Cerebellar nuclear complex (tissue), 1 donor: ENCODE measurements at places on chromosomes 7 and 10.

DNA sequence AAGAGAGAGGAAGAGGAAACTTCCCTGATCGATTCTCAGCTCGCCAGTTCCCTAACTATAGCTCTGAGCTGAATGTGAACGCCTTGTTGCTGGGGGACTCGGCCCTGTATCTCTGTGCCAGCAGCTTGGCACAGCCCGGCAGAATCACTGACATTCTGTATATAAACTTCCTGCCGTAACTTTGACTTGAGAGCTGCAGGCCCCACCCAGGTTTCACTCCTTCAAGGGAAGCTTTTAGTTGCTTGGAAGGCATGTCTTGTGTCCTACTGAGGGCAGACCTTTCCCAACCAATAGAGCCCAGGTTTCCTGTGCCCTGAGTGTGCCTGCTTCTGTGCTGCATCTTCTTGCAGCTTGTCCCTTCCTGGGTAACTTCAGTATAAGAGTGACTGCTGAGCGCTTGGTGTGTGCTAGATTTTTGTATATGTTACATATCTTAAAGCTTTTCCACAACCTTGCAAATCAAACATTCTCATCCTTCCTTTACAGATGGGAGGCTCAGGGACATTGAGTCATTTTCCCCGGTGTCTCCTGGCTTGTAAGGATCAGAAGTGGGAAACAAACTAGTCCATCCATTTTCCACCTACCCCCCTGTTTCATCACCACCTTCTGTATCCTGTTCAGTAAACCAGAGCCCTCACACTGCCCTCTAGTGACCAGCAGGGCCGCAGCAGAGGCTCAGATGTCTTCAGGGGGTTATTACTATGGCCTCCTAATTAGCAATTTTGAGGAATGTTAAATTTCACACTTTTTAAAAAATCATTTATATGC, 225.2 kb upstream of the PRSS58 start:
- no peak for DNase-seq

- no peak for DNase-seq
Measured at GRCh38 chr10:102185811-102186527, 33.8 kb downstream of the NOLC1 start.

DNA sequence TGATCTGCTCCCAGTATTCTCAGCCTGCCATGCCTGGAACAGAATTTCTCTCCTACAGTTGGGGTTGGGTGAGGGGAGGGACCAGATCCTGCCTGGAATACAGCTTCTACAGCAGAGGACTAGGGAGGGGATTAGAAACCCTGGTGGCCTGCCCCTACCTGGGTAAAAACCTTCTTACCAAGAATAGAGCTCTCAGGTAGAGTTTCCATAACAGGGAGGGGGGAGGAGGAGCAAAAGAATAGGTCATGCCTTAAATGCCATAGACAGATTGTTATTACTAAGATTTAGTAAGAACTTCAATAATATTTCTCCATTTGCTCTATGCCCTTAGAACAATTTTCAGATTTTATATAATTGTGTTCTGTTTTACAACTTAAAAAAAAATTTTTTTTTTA, 33.5 kb upstream of the TSPAN33 start:
- DNase-seq, result no peak

- DNase-seq, result no peak
Measured at GRCh38 chr10:14134275-14134674, 196.4 kb downstream of the FRMD4A start.

DNA sequence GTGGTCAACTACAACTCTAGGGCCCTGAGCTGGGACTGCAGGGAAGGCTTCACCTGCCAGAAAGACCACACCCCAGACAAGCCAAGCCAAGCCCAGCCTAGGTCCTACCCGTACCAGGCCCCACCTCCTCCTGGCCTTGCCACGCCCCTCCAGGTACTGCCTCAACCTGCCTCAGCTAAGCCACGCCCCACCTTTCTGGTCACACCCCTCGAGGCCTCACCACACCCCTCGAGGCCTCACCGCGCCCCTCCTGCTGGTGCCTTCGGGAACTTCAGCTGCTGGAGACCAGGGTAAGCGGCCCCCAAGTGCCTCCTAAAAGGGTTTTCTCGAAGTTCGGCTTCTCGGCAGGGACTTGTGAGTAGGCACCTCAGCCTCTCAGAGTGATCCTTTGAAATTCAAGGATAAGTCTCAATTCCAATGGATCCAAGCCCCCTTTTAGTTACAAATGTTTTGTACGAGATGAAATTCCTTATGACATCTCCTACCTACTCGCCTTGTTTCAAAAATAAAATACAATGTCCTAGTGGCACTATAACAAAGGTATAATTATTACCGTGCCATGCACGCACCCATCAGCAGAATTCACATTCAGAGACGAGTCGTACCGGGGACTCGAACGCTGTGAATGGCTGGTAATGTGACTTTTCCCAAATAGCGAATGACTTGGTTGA, 171.2 kb downstream of the ARHGAP21 start:
- no peak for DNase-seq

DNA sequence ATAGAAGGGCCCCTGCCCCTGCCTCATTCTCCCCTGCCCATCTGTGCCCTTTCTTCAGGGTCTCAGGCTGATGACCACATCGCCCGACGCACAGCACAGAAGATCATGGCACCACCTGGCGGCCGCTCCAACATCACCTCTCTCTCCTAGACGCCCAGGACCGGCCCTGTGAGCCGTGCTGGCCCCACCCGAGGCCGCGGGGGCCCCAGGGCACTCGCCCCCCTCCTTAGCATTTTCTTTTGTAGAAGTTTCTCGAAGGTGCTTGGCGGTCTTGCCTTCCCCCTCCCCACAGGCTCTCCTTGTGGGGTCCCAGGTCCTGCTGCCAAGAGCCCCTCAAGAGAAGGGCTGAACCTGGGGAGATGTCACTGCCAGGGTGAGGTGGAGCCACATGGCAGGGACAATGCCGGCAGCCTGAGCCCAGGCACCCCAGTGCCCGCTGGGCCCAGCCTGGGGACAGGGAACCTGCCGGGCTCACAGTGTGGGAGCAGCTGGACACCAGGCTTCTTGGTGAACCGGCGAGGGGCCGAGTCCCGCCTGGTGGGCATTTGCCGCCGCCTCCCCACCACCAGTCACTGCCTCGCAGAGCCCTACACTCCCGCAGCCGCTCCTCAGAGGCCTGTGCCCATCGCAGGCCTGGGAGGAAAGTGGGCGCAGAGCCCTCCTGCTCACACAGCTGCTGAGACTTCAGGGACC, 18.2 kb downstream of the DPYSL4 start:
- no peak for DNase-seq

DNA sequence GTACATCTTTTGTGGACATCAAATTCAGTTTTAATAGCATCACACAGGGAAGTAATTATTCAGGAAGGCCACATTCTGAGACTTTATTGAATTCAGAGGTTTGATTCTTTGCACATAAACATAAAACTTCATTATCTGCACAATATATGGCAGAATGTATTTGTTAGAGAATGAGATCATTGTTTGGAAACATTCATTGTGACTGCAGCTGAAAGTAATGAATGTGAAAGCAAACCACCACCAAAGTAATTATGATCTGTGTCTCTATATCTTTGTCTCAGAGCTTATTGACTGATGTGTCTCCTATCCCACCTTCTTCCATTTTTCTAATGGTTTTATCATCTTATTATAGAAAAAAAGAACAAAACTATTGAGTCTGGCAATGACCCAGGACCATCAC, 340.9 kb upstream of the PCDH15 start:
- DNase-seq, result no peak

DNA sequence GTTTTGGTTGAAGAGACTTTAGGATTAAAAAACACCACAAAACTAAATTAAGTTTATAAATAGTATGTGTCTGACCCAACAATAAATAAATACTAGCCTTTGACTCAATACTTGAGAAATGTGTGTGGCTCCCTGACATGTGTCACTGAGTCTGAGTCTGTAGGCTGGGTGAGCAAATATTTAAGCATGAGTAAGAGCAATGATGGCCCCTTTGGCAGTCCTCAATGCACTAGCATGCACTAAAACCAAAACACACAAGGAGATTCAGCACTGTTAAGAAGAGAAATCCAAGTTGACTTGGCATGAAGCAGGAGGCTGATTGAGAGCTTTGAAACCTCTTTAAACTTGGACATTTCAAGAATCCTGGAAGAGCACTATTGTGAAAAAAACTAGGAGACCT, 37.1 kb downstream of the CCDC71L start:
- no peak for DNase-seq
